ENCODE measurements at places on chromosomes 16 and 17. TPM values are rescaled to one million over a fixed set of nuclear protein-coding genes. Genes with fewer than 3 reads are reported as not detected.

- no peak overlapping the region for H3K27ac ChIP-seq
- H3K4me1 ChIP-seq, result no peaks in the 10 kb centered on the region
- no peak for DNase-seq
- H3K36me3 ChIP-seq, result no peaks in the 10 kb centered on the region
- no peak overlapping the region for H3K4me3 ChIP-seq
These were observed 5.7 kb upstream of the KRT13 start for GRCh38 chr17:41511116-41511515.

- no peak overlapping the region for H3K27ac ChIP-seq
- peaks cover 5% of the 10 kb centered on the region for H3K4me1 ChIP-seq
- H3K4me3 ChIP-seq, result no peak overlapping the region
- no peaks in the 10 kb centered on the region for H3K27me3 ChIP-seq
- H3K36me3 ChIP-seq, result no peaks in the 10 kb centered on the region
These were observed 96.6 kb downstream of the CYB561 start for GRCh38 chr17:63349478-63350000.

Gene RNF157
- 83.9 TPM for total RNA-seq

Gene GLIS2
- 0.40 TPM for total RNA-seq

GRCh38 chr17:65514082-65514481 lies 47.4 kb downstream of the AXIN2 start:
- no peak overlapping the region for H3K27ac ChIP-seq
- H3K27me3 ChIP-seq, result peaks cover 32% of the 10 kb centered on the region
- H3K36me3 ChIP-seq, result no peaks in the 10 kb centered on the region
- no peak for DNase-seq
- H3K4me1 ChIP-seq, result peaks cover 3% of the 10 kb centered on the region

DNA sequence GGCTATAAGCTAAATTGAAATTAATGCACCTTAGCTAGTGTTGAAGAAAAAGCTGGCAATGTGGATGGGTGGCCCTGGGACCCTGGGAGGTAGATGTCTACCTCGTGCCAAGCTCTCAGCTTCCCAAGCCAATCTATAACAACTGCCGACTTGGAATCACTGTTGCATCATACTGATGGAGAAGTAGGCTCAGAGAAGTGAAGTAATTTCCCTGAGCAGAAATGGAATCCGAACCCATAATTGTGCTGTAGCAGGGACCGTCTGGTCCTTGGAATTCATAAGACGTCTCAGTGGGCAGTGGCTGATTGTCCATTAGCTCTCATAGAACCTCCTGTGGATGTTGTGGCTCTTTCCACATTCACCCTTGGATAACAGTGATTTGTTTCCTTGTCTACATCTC lies 196.6 kb downstream of the RAB11FIP4 start:
- no peaks in the 10 kb centered on the region for H3K4me1 ChIP-seq
- H3K4me3 ChIP-seq, result no peak overlapping the region
- no peaks in the 10 kb centered on the region for H3K27me3 ChIP-seq
- H3K27ac ChIP-seq, result no peak overlapping the region
- H3K36me3 ChIP-seq, result no peaks in the 10 kb centered on the region

DNA sequence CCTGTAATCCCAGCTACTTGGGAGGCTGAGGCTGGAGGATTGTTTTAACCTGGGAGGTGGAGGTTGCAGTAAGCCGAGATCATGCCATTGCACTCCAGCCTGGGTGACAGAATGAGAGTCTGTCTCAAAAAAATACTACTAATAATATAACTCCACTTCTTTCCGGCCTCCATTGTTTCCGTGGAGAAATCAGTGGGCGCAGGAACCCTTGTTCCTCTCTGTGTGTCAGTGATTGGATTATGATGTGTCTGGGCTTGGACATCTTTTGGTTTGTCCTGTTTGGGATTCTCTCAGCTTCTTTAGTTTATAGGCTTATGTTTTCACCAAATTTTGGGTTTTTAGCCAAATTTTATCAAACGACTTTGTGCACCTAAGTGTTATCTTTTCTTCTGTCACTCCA lies 36.8 kb downstream of the ACSF3 start:
- H3K4me1 ChIP-seq, result peaks cover 3% of the 10 kb centered on the region
- peaks cover 46% of the 10 kb centered on the region for H3K36me3 ChIP-seq
- H3K27ac ChIP-seq, result no peak overlapping the region
- no peak overlapping the region for H3K4me3 ChIP-seq
- DNase-seq, result no peak

Gene GAST
- total RNA-seq, result not detected

Gene SKAP1
- 133 TPM for total RNA-seq

Gene LPO
- total RNA-seq, result not detected

Gene LITAFD
- not detected for total RNA-seq

Gene PRSS8
- total RNA-seq, result not detected

GRCh38 chr17:7807206-7807605 lies 26.8 kb upstream of the KDM6B start:
- DNase-seq, result no peak
- H3K27ac ChIP-seq, result no peak overlapping the region
- H3K4me1 ChIP-seq, result no peaks in the 10 kb centered on the region
- H3K36me3 ChIP-seq, result no peaks in the 10 kb centered on the region

Gene TBC1D3E
- total RNA-seq, result not detected

Gene ABCC6
- total RNA-seq, result 0.05 TPM

Gene FAHD1
- total RNA-seq, result 7.7 TPM

Gene IL32
- 4,131 TPM for total RNA-seq
